Neural crest cell (in vitro differentiated cells): ENCODE measurements at places on chromosomes 11 and 22.

GRCh38 chr11:9563196-9563730 lies 10.2 kb upstream of the WEE1 start:
- no peak for DNase-seq

DNA sequence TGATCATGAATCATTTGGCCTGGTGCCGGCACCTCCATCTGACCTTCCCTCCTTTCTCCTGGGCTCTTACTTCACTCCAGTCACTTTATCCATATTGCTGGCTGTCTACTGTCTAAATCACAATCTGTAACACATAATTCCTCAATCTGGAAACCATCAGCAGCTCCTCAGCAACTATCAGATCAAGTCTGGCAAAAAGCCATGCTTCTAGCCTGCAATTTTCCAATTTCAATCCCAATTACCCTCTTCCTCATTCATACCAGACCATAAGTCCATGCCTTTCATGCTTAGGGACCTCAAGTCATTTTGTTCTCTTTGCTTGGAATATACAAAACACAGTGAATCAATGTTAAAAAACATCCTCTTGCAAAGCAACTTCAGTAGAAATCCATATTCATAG lies 882.8 kb upstream of the ANO3 start:
- no peak for DNase-seq

DNA sequence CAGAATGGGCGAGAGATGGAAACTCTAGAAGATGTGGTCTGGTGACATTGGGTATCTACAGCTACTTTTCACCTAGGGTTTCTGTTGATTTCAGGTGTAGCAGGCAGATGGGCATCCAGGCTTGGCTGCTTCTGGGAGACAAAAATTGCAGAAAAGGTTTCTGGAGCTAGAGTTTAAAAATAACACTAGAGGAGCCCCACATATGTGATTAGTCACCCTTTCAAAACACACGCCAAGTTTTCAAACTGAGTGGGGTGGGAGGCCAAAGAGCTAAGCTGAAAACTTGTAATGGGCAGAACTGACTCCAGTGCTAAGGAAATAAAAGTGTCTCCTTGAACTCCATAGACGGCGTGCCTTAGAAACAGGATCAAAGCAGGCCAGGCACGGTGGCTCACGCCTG lies 80.8 kb downstream of the GRK3 start:
- no peak for DNase-seq

DNA sequence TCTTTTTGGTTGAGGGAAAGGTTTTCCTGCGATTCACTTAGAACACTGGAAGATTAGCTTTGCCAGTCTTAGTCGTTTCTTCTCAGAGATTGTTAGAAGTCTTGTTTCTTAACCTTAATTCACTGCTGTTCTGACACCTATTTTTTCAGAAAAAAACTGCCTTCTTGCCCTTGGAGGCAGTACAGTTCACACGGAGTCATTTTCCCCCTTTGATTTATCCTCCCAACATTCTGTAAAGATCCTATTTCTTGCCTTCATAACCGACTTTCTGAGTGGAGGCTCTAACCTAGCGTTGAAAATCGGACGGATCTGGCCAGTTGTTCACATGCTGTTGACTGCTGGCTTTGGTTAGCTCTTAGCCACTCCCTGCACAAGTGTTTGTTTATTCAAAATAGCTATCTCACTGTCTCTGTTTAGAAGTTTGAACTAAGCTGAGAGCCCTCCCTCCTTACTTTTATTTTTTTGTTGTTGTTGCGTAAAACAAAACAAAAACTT lies 737 bp downstream of the BCL2L13 start:
- DNase-seq: peak; percentile 3

DNA sequence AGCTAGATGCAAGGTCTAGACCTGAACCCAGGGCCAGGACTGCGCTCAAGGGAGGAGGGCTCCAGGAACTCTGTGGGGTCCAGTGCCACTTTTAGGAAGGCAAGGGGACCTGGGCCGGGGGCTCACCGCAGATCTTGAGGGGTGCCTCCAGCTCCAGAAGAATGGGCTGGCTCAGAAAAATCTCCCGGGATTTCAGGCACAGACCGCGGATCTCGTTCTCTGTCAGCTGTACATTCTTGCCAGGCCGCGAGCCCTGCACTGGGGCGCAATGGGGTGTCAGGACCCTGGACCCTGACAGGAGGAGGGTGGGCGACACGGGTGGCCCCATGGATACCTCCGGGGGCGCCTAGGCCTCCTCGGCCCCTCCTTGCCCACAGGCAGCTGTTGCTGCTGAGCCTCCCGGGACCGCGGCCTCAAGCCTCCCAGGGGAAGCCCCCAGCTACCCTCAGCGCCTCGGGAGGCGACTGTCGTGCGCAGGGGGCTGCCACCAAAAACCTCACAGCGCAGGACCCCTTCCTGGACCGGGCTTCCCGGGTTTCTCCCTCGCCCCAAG lies 640 bp downstream of the PPP1CA start:
- no peak for DNase-seq
